ENCODE measurements at places on chromosomes 12 and 14.
A peak's percentile ranks its signal among the peaks of the same experiment; 100 is the strongest.

GRCh38 chr12:130920723-130921381, 32.9 kb upstream of the ADGRD1 start:
- no peak for DNase-seq

DNA sequence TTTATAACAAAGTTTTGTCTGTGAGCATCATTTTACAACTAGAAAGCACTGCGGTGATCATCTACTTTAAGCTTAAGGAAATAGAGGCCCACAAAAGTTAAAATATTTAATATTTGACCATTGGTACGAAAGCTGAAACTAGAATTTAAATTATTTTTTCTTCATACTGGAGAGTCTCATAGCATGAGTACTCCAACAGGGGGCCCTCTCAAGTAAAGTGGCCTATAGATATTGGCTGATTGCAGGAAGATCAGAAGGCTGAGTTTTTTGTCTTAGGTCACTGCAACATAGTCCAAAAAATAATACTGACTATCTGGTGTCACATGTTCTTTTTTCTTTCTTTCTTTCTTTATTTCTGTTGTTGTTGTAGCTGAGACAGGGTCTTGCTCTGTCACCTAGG, 75.3 kb upstream of the ZDHHC17 start:
- DNase-seq: no peak

- peak; percentile 28 for DNase-seq
Measured at GRCh38 chr14:100474196-100474595, 113.0 kb downstream of the BEGAIN start.

- peak; percentile 14 for DNase-seq
Measured at GRCh38 chr14:53180272-53181221, 27.4 kb upstream of the DDHD1 start.

GRCh38 chr14:99349721-99350495, 77.9 kb upstream of the BCL11B start:
- DNase-seq: no peak

- DNase-seq: no peak
Measured at GRCh38 chr12:61676520-61676919, 583.7 kb upstream of the USP15 start.

- no peak for DNase-seq
Measured at GRCh38 chr12:131383291-131383690, 327.6 kb upstream of the SFSWAP start.

GRCh38 chr12:104802208-104802607, 155.9 kb downstream of the SLC41A2 start:
- no peak for DNase-seq

GRCh38 chr12:114287821-114288525, 118.0 kb downstream of the TBX5 start:
- DNase-seq: peak; percentile 67

DNA sequence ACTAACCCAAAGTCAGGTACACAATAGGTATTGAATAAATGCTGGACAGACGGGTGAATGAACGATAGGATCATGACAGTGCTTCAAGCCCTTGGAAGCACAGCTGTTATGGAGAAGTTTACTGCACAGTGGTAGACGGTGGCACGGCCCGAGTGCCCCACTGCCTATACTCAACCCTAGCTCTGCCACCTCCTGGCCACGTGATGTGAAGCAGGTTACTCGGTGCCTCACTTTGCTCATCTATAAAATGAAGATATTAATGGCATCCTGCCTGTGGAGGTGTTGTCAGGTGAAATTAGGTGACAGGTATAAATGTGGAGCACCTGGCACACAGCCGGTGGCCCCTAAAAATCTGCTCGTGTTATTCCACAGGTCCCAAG, 5.8 kb downstream of the ASB2 start:
- no peak for DNase-seq

DNA sequence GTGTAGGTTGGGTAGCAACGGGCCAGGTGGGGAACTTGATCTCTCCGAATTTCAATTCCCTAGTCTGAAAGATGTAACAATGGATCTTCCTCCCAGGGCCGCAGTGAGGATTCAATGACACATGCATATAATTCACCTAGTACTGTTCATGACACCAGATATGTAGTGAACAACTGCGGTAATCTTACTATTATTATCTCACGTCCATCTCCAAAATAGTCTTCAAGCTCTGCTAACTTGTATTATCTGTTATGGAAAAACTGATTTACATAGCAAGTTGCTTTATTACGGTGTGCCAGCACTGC, 26.4 kb downstream of the MOK start:
- no peak for DNase-seq

- no peak for DNase-seq
Measured at GRCh38 chr14:50031602-50032313, 84.6 kb downstream of the VCPKMT start.

DNA sequence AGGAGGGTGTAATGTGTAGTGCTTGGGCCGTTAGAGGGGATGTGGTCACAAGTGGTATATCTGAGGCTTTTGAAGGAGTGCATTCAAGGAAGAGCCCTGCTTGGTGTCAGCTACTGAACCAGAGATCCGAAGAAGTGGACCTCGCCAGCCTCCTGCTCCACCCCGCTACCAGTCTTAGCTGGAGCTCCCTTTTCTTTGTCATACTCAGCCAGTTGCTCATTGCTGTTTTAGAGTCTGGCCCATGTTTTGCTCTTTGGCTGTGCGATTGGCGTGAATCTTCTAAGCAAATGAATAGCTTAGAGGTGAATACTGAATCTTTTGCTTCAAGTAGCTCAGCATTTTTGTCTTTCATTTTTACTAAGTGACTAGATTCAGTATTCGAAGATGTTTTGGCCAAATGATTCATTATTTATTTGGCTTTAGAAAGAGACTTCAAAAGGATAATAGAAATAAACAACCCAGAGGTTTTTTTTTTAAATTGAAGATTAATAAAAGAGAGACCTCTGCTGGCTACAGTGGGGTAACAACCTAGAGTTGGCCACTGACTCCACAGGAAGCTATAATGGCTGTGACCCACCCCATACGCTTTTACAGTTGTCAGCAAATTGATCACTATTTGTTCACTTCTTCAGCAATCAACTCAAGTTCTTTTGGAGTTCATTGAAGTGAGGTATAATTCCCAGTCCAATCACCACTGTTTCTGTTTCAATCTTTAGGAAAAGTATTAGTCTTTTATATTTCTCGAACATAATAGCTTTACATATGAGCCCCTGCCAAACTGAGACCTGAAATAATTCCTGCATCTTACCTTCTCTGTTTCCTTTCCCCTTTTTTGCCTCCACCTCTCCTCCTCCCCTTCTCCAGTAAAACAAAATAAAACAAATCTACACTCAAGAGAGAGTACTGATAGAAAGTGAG, 19.9 kb downstream of the CDKN1B start:
- peak; percentile 83 for DNase-seq

DNA sequence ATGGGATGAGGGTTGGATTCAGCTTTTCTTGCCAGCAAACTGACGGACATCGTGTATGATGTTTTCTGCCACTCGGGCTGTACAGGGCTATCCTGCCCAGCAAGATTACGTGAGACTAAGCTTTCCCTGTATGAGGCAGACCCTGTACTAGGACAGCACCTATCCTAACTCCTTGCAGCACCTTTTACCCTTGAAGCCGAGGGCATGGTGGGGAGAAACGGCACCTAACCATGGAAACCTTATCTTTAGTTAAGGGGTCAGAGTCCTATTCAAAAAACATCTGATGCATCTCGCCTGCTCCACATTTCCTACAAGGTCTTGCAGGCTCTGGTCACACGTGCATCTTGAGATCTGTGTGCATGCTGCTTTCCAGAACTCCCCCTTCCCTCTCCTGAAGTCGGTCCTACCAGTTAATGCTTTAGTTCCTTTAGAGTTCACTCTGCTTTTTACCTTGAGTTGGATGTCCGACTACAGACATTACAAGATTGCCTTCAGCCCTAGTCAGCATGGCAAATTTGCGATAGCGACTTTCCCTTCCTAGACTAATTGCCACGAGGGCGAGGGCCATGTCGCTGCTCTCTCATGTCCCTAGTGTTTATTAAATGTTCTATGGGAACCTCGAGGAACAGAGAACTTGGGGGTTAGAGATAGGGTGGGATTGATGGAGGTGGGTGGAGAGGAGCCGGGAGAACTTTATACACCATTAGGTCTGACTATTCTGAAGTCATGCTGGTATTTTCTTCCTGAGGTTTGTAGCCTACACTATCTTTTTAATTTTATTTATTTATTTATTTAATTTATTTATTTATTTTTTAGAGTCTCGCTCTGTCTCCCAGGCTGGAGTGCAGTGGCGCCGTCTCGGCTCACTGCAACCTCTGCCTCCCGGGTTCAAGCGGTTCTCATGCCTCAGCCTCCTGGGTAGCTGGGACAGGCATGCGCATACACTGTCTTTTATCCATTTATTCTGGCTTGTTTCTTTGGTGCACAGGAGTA, 6.6 kb downstream of the RAN start:
- DNase-seq: no peak

- no peak for DNase-seq
Measured at GRCh38 chr14:81276073-81277069, 55.6 kb upstream of the GTF2A1 start.

GRCh38 chr12:108029051-108029835, 99.8 kb upstream of the WSCD2 start:
- no peak for DNase-seq

GRCh38 chr12:69679119-69679518, 20.0 kb downstream of the BEST3 start:
- no peak for DNase-seq

GRCh38 chr14:22448905-22449599, 140.0 kb downstream of the DAD1 start:
- DNase-seq: no peak

GRCh38 chr12:7100239-7100638, 8.0 kb upstream of the C1R start:
- no peak for DNase-seq

DNA sequence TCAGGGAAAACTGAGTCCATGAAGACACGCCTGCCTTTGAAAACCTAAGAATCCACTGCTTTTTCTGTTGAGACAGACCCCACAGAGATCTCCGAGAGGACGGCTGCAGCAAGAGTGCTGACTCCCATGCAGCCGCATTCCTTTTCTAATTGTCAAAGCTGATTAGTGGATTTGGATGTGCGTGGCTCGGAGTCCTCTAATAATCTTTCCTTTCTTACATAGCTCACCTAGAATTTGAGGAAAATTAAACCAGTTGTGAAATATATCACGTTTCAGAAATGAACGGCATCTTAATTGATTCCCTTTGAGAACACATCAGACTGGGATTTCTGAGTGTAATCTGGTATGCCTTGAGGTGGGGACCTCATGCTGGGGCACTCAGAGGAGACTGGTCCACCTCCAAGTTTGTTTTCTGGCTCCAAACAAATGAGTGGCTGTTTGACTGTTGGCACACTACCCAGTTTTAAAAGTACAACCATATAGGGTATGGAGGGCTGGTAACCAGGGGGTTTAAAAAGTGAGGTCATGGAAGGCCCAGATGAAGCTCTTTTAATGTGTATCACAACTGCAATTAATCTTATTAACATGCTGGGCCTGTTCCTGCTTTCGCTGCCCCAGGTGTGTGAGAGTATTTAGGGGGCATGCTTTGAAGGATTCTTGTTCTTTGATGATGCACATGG, 63.3 kb downstream of the RASSF3 start:
- DNase-seq: peak; percentile 94

DNA sequence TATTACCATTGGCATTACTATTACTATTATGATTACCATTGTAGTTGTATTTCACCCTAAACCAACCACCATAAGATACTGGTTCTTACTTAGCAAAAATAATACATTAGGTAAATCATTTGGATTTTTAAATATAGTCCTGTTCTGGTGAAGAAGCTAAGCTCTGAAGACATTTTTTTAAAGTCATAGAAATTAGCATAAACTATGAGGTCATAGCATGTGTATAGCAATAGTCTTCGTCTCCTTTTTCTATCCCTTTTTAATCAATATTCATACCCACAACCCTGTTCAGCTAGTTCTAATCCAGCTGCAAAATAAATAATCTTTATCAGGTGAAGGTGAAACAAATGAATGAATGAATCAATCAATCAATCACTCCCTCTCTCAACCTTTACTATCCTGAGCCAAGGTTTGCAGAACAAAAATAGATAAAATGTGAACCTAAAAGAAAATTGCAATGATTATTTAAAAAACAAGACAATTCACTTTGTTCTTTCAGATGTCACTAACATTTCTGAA, 134.5 kb downstream of the STXBP6 start:
- DNase-seq: no peak

- no peak for DNase-seq
Measured at GRCh38 chr12:120132863-120133385, 16.4 kb upstream of the RAB35 start.

- no peak for DNase-seq
Measured at GRCh38 chr12:100345020-100345767, 11.7 kb upstream of the SLC17A8 start.

Measured in astrocyte of the hippocampus (primary cell).